ENCODE measurements at places on chromosomes 5 and 9.
A peak's percentile ranks its signal among the peaks of the same experiment; 100 is the strongest.

- no peak for DNase-seq
These were observed 159.4 kb downstream of the PIK3R1 start for GRCh38 chr5:68374796-68375518.

GRCh38 chr5:17896605-17897004 lies 262.3 kb downstream of the TAF11L14 start:
- peak; percentile 30 for DNase-seq

- no peak for DNase-seq
These were observed 118.0 kb upstream of the BRINP1 start for GRCh38 chr9:119487118-119487827.

- no peak for DNase-seq
These were observed 28.4 kb downstream of the SLC6A18 start for GRCh38 chr5:1253456-1254105.

GRCh38 chr9:81772144-81772543 lies 82.8 kb upstream of the TLE1 start:
- DNase-seq, result peak; percentile 25

GRCh38 chr5:135238622-135239452 lies 160.2 kb downstream of the MACROH2A1 start:
- no peak for DNase-seq

GRCh38 chr5:163692091-163692490 lies 186.7 kb downstream of the MAT2B start:
- DNase-seq, result no peak

DNA sequence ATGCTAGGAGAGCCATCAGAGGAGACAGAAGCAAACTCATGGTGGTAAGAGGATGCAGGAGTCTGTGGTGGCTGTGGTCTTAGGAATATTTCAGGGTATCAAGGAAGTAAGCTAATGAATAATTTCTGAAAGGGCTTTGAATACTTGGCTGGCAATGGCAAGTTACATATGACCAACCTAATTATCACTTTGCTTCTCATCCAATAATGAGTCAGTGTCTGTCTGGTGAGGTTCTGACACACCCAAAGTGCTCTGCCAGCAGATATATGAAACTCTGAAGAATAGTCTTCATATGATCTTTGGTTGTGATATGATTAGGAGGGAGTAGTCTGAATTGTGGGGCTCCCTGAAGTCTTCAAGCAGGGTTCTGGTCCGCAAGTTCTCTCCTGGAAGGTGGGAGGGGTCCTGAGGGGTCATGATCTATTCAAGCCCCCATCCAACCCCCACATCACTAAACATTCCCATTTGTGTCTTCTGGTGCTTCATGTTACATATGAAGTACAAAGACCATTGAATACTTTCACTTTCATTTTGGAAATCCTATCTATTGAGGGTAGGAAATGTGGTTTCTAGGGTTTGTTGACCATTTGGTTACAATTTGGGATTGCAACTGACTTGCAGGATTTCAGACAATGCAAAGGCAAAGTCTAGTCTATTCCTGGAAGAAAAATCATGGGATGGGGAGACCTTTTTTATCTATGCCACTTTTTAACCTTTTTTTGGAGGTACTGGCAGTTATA lies 199.9 kb upstream of the CDKN2B start:
- no peak for DNase-seq

GRCh38 chr9:135514342-135515082 lies 6.7 kb upstream of the LCN1 start:
- no peak for DNase-seq

DNA sequence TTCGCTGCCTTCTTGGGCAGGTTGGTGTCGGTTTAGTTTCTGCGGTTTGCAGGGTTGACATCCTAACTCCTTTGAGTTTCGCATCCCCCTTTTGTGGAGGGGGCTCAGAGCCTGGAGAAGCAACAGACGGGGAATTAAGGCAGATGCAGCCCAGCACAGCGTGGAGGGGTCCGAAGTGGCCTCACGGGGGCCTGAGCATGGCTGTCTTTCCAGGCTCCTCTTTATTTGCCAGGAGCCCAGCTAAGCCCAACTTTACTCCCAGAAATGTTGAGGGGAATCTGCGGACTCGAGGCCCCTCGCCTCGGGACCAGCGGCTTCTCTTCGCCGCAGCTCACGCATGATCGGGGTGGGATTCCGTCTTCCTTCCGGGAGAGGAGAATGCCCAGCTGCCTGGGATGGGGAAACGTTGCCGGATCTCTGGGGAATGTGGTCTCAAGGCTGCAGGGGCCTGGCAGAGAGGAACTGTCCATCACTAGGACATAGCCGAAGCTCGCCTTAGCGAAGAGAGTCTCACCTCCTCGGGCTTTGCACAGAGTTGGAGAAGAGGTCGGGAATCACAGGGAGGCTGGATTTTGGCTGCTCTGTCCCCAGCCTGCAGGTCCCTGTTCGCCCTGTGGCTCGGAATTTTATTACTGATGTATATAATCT lies 1.3 kb downstream of the RAI14 start:
- no peak for DNase-seq
